ENCODE measurements at places on chromosomes 4 and X.

GRCh38 chr4:89067417-89067816, 10.4 kb upstream of the FAM13A start:
- no peak overlapping the region for H3K4me3 ChIP-seq
- DNase-seq, result no peak
- no peaks in the 10 kb centered on the region for H3K27me3 ChIP-seq
- no peak overlapping the region for H3K27ac ChIP-seq

DNA sequence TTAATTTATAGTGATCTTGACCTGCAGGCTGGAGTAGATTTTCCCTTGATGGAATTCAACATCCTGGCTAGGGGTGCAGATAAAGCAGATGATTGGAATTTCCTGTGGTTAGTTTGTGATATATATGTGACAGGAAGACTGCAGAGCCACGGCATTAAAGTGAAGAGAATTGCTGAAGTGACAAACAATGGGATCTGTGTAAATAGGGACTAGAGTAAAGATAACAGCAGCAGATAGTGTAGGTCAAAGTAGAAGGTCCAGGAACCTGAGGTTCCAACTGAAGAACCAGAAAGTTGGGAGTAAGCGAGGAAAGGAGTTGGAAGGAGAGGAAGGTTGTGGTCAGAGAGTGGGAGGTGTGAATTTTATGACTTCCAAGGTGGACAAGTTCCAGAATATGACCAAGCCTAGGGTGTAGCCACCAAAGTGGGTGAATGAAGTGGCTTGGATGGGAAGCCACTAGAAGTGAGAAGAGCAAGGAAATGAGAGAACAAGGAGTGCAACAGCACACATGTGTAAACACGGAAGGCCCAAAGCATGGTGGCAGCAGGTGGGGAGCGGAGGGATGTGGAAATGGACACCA, 325.0 kb downstream of the RAB28 start:
- H3K27me3 ChIP-seq, result no peaks in the 10 kb centered on the region
- DNase-seq, result peak; percentile 1
- H3K4me1 ChIP-seq, result 0 out of 2 replicates have a peak, but pooled peaks cover 9% of the 10 kb centered on the region
- H3K4me3 ChIP-seq, result no peak overlapping the region
- no peaks in the 10 kb centered on the region for H3K36me3 ChIP-seq
- no peak overlapping the region for H3K27ac ChIP-seq

GRCh38 chr4:153517159-153517558, 51.0 kb downstream of the TMEM131L start:
- H3K27ac ChIP-seq, result peak overlapping the region; percentile 39
- H3K36me3 ChIP-seq, result no peaks in the 10 kb centered on the region
- peaks cover 71% of the 10 kb centered on the region for H3K4me1 ChIP-seq
- H3K4me3 ChIP-seq, result no peak overlapping the region
- no peak for DNase-seq

GRCh38 chr4:3217266-3217665, 31.7 kb upstream of the MSANTD1 start:
- H3K4me3 ChIP-seq, result no peak overlapping the region
- no peaks in the 10 kb centered on the region for H3K27me3 ChIP-seq
- no peak for DNase-seq
- H3K4me1 ChIP-seq, result no peaks in the 10 kb centered on the region
- H3K36me3 ChIP-seq, result no peaks in the 10 kb centered on the region

GRCh38 chr4:173748353-173748752, 218.3 kb upstream of the HAND2 start:
- DNase-seq, result no peak
- no peaks in the 10 kb centered on the region for H3K27me3 ChIP-seq
- no peak overlapping the region for H3K27ac ChIP-seq
- H3K36me3 ChIP-seq, result no peaks in the 10 kb centered on the region
- no peak overlapping the region for H3K4me3 ChIP-seq
- no peaks in the 10 kb centered on the region for H3K4me1 ChIP-seq

DNA sequence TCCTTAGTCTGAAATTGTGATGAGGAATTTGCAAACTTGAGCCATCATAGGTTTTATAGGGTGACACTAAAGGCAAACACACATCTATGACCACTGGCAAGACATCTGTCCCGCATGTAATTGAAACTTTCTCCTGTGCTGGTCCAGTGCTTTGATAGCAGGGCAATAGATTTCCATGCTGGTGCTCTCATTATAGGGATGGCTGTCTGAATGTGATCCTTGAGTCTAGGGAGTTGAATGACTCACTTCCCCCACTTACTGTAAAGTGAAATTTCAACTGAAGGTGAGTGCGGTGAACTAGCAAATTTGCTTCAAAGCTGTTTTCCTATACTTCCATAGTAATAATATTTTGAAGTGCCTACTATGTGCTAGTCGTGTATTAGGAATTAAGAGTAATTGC, 1630.0 kb downstream of the STIM2 start:
- H3K4me1 ChIP-seq, result no peaks in the 10 kb centered on the region
- DNase-seq, result no peak
- H3K36me3 ChIP-seq, result no peaks in the 10 kb centered on the region
- no peak overlapping the region for H3K4me3 ChIP-seq

DNA sequence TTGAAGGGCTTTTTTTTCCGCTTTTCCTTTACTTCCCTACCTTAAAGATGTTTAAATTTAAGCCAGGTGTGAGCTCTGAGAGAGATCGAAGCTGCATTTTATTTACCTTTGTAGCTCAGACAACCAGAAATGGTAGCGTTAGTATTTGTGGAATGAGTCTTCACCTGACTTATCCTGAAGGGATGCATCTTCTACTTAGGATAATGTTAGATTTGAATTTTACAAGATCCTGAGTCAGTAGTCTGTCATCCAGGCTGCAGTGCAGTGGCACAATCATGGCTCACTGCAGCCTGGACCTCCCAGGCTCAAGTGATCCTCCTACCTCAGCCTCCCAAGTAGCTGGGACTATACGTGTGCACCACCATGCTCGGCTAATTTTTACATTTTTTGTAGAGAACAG, 26.2 kb downstream of the TMSB4X start:
- no peak for DNase-seq
- no peaks in the 10 kb centered on the region for H3K36me3 ChIP-seq
- H3K4me3 ChIP-seq, result no peak overlapping the region
- H3K27me3 ChIP-seq, result no peaks in the 10 kb centered on the region

- no peaks in the 10 kb centered on the region for H3K4me1 ChIP-seq
- H3K36me3 ChIP-seq, result no peaks in the 10 kb centered on the region
- H3K27ac ChIP-seq, result no peak overlapping the region
- no peak overlapping the region for H3K4me3 ChIP-seq
Observed at GRCh38 chr4:147011411-147011810, 65.7 kb upstream of the TTC29 start.

DNA sequence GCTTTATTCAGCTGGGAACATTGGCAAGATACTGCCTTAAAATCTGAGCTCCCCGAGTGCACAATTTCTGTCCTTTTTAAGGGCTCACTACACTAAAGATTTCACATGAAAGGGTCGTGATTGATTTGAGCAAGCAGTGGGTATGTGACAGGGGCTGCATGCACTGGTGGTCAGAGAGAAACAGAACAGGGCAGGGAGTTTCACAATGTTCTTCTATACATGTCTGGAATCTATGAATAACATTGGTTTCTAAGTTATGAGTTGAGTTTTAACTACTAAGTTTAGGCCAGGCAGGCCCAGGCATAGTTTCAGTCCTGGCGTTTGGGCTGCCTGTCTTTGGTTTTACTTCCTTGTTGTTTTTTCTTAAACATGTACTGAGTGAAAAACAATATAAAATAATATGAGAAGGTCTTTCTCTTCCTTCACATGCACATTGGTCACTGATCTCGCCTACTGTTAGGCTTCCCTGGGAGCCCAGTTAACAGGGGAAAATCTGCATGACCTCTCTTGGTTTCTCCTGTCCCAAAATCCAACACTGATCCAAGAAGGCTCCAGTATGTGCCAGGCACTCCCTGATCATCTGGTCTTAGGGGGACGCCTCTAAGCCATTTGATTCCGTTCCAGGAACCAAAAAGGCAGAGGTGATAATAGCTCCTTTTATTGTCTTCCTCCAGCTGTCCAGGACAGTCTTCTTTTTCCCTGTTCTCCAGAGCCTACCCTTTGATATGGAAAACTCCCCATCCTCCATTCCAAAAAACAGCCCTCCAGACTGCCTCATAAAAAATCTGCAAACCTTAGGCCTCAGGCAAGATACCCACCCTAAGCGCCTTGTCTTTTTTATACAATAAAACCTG, at the start of gene UGT2B17:
UGT2B17 (minus strand) TSS at position 51 of the 854 bp plus-strand sequence. CDS start 7,838 bp downstream, outside the sequence.
- H3K27me3 ChIP-seq, result no peaks in the 10 kb centered on the region
- H3K4me1 ChIP-seq, result 0 out of 2 replicates have a peak, but pooled peaks cover 3% of the 10 kb centered on the region
- H3K4me3 ChIP-seq, result no peak within 1 kb of the TSS
- no peaks in the 10 kb centered on the region for H3K36me3 ChIP-seq
- H3K27ac ChIP-seq, result no peak within 1 kb of the TSS
- no peak for DNase-seq

GRCh38 chr4:107747748-107748486, 27.9 kb upstream of the PAPSS1 start:
- no peaks in the 10 kb centered on the region for H3K27me3 ChIP-seq
- no peaks in the 10 kb centered on the region for H3K4me1 ChIP-seq
- H3K36me3 ChIP-seq, result no peaks in the 10 kb centered on the region
- H3K27ac ChIP-seq, result no peak overlapping the region

DNA sequence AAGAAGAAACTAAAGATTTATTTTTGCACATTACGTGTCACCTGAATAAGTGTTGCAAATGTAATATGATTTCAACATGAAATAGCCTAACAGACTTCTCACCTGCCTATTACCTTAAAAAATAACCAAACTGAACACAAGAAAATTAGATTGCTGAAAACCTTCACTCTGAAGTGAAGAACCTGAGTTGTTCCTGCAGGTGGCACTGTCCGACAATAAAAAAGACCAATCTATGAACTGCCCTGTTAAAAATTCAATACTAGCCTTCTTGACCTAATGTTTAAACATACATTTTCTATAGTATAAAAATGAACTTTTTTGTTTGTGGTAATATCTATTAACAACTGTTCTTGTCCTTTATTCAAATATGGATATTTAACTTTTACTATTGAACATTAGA, 69.2 kb upstream of the PNPLA4 start:
- H3K4me3 ChIP-seq, result no peak overlapping the region
- no peaks in the 10 kb centered on the region for H3K27me3 ChIP-seq
- DNase-seq, result no peak

DNA sequence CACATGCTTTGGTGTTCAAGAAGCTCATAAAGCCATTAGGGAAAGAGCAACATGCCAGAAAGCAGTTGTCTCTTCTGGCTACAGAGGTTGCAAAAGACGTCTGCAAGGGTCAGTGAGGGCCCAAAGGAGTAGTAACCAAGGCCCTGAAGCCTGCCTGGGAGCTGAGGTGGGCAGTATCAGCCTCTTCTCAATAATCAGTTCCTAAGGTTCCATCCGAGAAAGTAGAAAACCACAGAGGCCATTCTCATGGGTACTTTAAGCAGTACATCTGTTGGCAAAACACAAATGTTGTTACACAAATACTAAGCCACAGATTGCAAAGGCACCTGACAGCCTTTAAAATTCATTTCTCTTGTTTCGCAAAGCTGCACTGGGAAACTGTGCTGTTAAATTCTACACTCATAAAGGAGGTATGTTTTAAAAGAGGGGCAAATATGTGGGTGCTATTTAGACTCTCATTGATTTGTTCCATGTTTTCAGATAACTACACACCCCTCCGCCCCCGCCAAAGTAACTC, 37.7 kb downstream of the MECP2 start:
- no peak for DNase-seq
- 0 out of 2 replicates have a peak, but pooled peaks cover 3% of the 10 kb centered on the region for H3K4me1 ChIP-seq
- no peak overlapping the region for H3K4me3 ChIP-seq
- no peak overlapping the region for H3K27ac ChIP-seq
- no peaks in the 10 kb centered on the region for H3K36me3 ChIP-seq

- H3K36me3 ChIP-seq, result no peaks in the 10 kb centered on the region
- H3K4me3 ChIP-seq, result no peak overlapping the region
- no peaks in the 10 kb centered on the region for H3K4me1 ChIP-seq
- no peak for DNase-seq
- H3K27ac ChIP-seq, result no peak overlapping the region
- no peaks in the 10 kb centered on the region for H3K27me3 ChIP-seq
Observed at GRCh38 chrX:32280921-32281320, 930.4 kb downstream of the DMD start.

DNA sequence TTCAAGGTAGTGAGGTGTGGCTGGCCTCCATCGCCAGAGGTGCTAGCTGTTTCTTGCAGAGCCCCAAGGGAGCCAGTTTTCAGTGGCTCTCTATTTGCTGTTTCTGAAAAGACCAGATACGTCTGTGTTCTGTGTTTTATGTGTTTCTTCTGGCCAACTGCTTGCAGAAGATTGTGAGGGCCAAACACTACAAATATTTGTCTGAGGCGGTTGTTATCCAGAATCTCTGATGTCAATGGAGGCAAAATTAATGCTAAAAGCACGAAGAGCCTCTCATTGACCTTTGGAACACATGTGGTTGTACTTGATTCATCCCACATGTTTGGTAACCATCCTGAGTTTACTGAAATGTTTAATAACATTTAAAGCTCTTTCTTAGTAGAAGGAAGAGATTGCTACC, 113.9 kb downstream of the CT47B1 start:
- no peak overlapping the region for H3K4me3 ChIP-seq
- DNase-seq, result no peak
- no peaks in the 10 kb centered on the region for H3K4me1 ChIP-seq
- H3K36me3 ChIP-seq, result no peaks in the 10 kb centered on the region
- no peak overlapping the region for H3K27ac ChIP-seq

GRCh38 chrX:47579537-47579936, 2.7 kb upstream of the TIMP1 start:
- H3K27ac ChIP-seq, result no peak overlapping the region
- no peak for DNase-seq
- no peaks in the 10 kb centered on the region for H3K27me3 ChIP-seq
- H3K4me3 ChIP-seq, result no peak overlapping the region
- H3K36me3 ChIP-seq, result no peaks in the 10 kb centered on the region
- H3K4me1 ChIP-seq, result no peaks in the 10 kb centered on the region

DNA sequence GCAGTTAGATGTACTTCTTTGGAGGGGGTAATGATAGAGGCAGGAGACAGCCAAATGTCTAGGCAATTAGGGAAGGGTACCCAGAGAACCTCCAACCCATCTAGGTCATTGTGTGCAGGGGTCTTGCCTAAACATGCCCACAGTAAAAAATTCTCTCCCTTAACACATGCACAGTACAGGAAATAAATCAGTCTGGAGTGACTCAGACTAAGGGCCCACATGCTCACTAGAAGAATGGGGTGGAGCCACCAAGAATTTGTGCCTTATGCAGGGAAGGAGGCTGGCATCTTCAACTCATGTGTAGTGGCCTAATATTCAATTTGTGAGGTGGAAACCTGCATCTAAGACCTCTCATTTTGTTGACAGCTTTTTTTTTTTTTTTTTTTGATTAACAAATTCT, 945.3 kb upstream of the GRIA3 start:
- H3K36me3 ChIP-seq, result no peaks in the 10 kb centered on the region
- no peak overlapping the region for H3K4me3 ChIP-seq
- H3K4me1 ChIP-seq, result no peaks in the 10 kb centered on the region
- no peak for DNase-seq
- H3K27me3 ChIP-seq, result no peaks in the 10 kb centered on the region

- H3K4me3 ChIP-seq, result no peak overlapping the region
- no peak overlapping the region for H3K27ac ChIP-seq
- H3K27me3 ChIP-seq, result no peaks in the 10 kb centered on the region
- no peak for DNase-seq
- no peaks in the 10 kb centered on the region for H3K36me3 ChIP-seq
Observed at GRCh38 chr4:75338352-75338880, 175.8 kb downstream of the RCHY1 start.

GRCh38 chr4:84917869-84918600, 48.5 kb downstream of the WDFY3 start:
- no peaks in the 10 kb centered on the region for H3K36me3 ChIP-seq
- no peaks in the 10 kb centered on the region for H3K27me3 ChIP-seq
- DNase-seq, result no peak

- no peaks in the 10 kb centered on the region for H3K27me3 ChIP-seq
- no peaks in the 10 kb centered on the region for H3K4me1 ChIP-seq
- no peaks in the 10 kb centered on the region for H3K36me3 ChIP-seq
- DNase-seq, result peak; percentile 50
- no peak overlapping the region for H3K27ac ChIP-seq
- H3K4me3 ChIP-seq, result no peak overlapping the region
Observed at GRCh38 chrX:154918060-154918483, 31.9 kb downstream of the F8A1 start.

All from Caco-2 (cell line).